A549 treated with dexamethasone at 1 μM for 4 hours (cell line): ENCODE measurements at places on chromosomes 5 and 9. TPM values are rescaled to one million over a fixed set of nuclear protein-coding genes. Genes with fewer than 3 reads are reported as not detected.

PCDHGB6 gene
- total RNA-seq, result 0.08 to 0.15 TPM (median 0.13 TPM) in 5 replicates

IL9 gene
- not detected in 5 replicates for total RNA-seq

PDE6A gene
- 0.20 to 0.32 TPM (median 0.30 TPM) in 5 replicates for total RNA-seq

PCDHAC1 gene
- 1.5 to 2.7 TPM (median 2.2 TPM) in 5 replicates for total RNA-seq

EQTN gene
- 0.20 to 0.21 TPM in 2 of 5 replicates, not detected in the others for total RNA-seq

CCNO gene
- total RNA-seq, result 4.0 to 6.1 TPM (median 5.7 TPM) in 5 replicates

COL15A1 gene
- total RNA-seq, result 0.49 to 0.88 TPM (median 0.59 TPM) in 5 replicates

TLX3 gene
- not detected in 5 replicates for total RNA-seq

CTSV gene
- 11.4 to 16.3 TPM (median 13.3 TPM) in 5 replicates for total RNA-seq

PCDHA6 gene
- 0.03 to 0.13 TPM (median 0.04 TPM) in 5 replicates for total RNA-seq

HTR4 gene
- total RNA-seq, result not detected in 5 replicates

PCDHB13 gene
- 0.04 to 0.09 TPM (median 0.07 TPM) in 5 replicates for total RNA-seq

CDC23 gene
- total RNA-seq, result 23.2 to 30.2 TPM (median 28.1 TPM) in 5 replicates

MLLT3 gene
- 16.1 to 20.0 TPM (median 17.7 TPM) in 5 replicates for total RNA-seq

ZNG1F gene
- total RNA-seq, result 22.0 to 56.6 TPM (median 29.7 TPM) in 5 replicates

CDC20B gene
- 0.06 to 0.09 TPM (median 0.08 TPM) in 5 replicates for total RNA-seq

LCN2 gene
- total RNA-seq, result 2.8 to 7.2 TPM (median 3.2 TPM) in 5 replicates

NUTM2G gene
- total RNA-seq, result 0.05 TPM in 1 of 5 replicates, not detected in the others
